ENCODE measurements at places on chromosomes 11 and 22. TPM values are rescaled to one million over a fixed set of nuclear protein-coding genes. Genes with fewer than 3 reads are reported as not detected.

- no peak for DNase-seq
Measured at GRCh38 chr22:47247579-47248240, 485.3 kb downstream of the TBC1D22A start.

Gene NAV2
- total RNA-seq = 0.86 TPM

- DNase-seq = no peak
Measured at GRCh38 chr11:62400281-62400680, 18.6 kb upstream of the SCGB1A1 start.

DNA sequence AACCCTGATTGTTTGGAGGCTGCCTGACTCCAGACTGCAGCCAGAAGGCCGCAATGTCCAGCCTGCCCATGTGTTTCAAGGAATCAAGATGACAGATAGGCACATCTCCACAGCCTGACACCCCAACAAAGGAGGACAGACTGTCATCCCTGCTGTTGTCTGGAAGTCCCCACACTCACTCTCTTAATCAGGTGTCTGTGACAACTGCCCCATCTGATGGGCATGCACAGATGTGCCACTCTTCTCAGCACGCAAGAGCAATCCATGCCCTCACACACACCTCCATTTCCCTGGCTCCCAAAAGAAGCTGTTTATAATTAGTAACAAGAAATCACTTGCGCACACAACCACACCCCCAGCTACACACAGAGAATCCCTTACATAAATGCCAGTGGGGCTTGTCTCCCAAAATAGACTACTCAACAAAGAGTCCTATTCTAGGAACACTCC, 117.6 kb downstream of the C11orf58 start:
- DNase-seq = no peak
